ENCODE measurements at places on chromosomes 4 and X.

DNA sequence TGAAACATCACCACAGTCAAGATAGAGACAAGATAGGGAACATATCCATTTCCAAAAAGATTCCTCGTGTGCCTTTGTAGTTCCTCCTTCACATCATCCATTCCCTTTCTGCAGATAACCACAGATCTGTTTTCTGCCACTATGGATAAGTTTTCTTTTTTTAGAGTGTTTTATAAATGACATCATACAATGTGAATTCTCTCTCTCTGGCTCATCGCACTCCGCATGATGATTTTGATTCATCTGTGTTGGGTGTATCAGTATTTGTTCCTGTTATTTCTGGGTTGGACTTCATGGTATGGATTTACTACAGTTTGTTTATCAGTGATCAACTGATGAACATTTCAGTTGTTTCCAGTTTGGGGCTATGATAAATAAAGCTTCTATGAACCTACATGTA is 23.2 kb upstream of the ANXA3 start:
- DNase-seq = no peak

GRCh38 chr4:103046416-103047290 is 27.1 kb upstream of the SLC9B1 start:
- peak; percentile 3 for DNase-seq

DNA sequence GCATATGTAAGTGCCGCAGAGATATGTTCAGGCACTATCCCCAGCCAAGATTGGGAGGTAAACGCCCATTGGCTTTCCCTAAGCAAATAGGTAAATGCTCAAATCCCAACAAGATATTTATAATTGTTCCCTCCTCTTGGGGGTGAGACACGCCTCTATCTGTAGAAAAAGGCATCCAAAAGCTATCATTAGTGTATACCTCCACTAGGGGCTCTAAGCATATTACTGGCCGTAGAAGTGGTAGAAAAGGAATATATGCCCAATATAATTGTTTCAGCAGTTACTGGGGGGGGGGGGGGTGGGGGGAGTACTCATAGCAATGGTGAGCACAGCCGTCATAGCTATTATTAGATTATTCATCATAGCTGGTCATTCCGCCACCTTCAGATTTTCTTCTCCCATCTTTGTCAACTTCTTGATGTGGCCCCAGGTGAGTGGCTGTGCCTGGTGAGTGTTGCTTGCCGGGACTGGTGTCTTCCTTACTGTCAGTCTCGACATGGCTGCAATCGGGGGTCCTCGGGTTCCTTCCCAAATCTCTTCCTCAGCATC is 53.3 kb upstream of the WDR1 start:
- DNase-seq = no peak

DNA sequence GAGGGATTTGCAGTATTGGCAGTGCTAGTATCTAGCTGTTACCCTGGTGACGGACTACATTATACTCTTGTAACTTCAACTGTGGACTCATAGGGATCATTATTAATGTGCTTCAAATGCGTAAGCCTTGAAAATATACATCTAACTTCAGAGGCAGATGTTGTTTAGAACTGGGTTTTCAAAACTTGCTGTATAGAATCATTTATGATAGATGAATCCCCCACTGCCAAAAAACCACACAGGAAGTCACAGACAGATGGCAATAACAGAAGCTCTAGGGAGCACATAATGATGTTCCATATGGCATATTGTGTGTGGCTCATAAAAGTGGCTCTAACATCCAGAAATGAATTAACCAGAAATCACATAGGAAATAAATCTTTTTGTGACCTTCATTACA is 62.3 kb upstream of the RELL1 start:
- DNase-seq = no peak
